ENCODE measurements at places on chromosomes 2 and 18. TPM values are rescaled to one million over a fixed set of nuclear protein-coding genes. Genes with fewer than 3 reads are reported as not detected.

- no peak for DNase-seq
Observed at GRCh38 chr2:4597400-4597799, 894.0 kb downstream of the DCDC2C start.

- DNase-seq = no peak
Observed at GRCh38 chr18:44887227-44887631, 206.5 kb downstream of the SETBP1 start.

The MYOM1 gene
- total RNA-seq = 19.9 TPM

GRCh38 chr18:21958707-21959450, 210.5 kb upstream of the GATA6 start:
- DNase-seq = no peak

DNA sequence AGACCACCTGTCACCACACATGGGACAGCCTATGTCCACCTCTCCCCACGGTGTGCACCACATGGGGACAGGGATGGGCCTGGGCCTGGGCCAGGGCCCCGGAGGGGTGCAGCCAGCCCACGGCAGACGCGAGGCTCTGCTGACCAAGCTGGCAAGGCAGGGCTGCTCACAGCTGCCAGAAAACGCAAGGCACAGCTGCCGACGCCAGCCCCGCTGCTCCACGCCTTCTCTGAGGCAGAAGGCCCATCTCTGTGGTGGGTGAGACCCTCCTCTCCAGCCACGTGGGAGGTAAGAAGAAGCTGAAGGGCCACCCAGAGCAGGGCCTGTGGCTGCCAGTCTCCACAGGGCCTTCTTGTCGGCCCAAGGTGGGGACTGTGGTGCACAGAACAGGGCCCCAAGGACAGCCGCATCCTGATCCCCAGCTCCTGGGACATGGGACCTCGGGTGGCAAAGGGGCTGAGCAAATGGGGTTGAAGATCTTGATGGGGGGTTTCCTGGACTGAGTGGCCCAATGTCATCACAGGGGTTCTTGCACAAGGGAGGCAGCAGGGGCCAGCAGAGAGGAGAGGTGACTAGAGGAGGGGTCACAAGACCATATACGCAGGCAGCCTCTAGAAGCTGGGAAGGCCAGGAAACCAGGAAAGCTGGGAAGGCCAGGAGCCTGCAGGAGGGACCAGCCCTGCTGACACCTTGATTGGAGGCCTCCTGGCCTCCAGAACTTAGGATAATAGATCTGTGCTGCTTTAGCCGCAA, 72.3 kb downstream of the NDUFA10 start:
- DNase-seq = no peak

The TEX44 gene
- not detected for total RNA-seq

- no peak for DNase-seq
Observed at GRCh38 chr2:236366049-236366387, 101.8 kb upstream of the ASB18 start.

DNA sequence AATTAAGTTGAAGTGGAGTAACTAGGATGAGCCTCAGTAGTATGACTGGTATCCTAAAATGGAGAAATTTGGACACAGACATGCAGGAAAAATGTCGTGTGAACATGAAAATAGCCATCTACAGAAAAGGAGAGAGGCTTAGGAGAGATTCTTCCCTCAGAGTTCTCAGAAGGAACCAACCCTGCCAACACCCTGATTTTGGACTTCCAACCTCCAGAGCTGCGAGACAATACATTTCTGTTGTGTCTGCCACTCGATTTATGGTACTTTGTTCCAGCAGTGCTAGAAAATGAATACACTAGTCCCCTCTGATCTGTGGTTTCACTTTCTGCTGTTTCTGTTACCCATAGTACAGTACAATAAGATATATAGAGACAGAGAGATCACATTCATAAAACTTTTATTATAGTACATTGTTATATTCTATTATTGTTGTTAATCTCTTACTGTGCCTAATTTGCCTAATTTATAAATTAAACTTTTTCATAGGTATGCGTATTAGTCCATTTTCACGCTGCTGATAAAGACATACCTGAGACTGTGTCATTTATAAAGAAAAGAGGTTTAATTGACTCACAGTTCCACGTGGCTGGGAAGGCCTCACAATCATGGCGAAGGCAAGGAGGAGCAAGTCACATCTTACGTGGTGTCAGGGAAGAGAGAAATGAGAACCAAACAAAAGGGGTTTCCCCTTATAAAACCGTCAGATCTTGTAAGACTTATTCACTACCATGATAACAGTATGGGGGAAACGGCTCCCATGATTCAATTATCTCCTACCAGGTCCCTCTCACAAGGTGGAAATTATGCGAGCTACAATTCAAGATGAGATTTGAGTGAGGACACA, 41.3 kb downstream of the PLEKHA3 start:
- DNase-seq = no peak

DNA sequence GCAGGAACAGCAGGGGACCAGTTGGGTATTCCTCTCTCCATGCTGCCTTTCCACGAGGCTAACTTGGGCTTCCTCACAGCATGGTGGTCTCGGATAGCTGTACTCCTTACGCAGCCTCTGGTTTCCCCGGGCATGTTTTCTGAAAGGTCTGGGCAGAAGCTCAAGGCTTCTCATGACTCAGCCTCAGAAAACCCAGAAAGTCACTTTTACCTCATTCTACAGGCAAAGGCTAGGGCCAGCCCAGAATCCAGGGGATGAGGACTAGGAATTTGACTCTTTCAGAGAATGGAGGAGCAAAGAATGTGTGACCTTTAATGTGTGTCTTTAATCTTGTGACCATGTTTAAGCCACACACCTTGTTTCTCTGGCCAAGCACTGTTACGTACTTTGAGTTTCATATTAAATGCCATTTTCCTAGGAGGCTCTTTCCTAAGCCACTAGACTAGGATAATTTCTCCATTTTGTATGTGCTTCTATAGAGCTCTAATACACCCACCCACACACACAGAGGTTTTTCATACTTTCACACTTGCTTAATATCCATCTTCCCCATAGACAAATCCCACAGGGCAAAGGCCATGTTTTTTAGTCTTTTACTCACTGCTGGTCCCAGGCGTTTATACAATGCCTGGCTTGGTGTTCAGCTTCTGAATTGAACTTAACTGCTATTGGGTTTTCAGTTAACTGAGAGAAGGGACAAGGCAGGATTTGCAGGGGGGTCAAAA, 77.3 kb downstream of the LONRF2 start:
- DNase-seq = no peak

DNA sequence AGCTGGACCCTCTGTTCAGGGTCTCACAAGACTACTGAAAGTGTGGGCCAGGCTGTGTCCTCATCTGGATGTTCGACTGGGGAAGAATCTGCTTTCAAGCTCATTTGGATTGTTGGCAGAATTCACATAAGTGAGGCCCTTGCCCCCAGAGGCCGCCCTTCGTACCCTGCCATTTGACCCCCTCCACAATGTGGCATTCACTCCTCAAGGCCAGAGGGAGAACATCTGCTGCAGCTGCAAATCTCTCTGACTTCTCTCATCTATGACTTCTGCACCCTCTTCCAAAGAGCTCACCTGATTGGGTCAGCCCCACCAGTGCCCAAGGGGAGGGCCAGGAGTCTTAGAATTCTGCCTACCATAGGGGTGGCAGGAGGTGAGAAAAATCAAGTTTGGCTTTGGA, 3.9 kb upstream of the CNDP2 start:
- DNase-seq = no peak

- DNase-seq = no peak
Observed at GRCh38 chr18:5476961-5477800, 66.6 kb downstream of the EPB41L3 start.

The MALL gene
- total RNA-seq = 24.1 TPM

DNA sequence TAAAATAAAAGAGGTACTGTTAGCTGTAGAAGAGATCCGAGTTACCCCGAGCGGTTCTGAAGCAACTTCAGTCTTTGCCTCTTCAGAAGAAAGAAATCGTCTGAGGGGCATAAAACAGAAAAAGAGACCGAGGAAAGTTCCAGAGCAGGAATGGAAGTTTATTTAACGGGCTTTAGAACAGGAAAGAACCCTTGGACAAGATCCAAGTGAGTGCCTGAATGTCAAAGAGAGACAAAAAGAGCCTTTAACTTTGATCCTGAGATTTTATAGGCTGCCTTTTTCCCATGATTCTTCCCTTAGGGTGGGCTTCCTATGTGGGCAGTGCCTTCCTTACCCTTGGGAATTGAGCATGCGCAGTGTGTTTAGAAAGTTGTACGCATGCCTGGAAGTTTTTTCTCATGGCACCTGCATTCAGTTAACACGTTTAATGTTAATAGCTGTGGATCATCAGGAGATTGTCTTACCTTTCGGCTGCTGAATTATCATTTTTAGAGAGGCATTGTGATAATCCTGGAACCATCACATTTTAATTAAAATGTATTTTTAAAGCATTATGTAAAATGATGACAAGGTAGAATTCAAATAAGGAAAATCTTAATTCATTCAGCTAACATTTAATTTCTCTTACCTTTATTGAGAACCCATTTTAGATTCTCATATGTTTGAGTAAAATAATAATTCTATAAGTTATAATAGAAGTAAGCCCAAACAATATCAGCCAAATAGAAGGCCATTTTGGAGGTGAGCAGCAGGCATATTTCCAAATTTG, 269.5 kb upstream of the ZSWIM2 start:
- no peak for DNase-seq

- DNase-seq = peak; percentile 30
Observed at GRCh38 chr2:109386004-109386695, 227.6 kb downstream of the SEPTIN10 start.

Measured in sciatic nerve (tissue), 2 donors.